ENCODE measurements at places on chromosomes 1 and 21.
A peak's percentile ranks its signal among the peaks of the same experiment; 100 is the strongest.

DNA sequence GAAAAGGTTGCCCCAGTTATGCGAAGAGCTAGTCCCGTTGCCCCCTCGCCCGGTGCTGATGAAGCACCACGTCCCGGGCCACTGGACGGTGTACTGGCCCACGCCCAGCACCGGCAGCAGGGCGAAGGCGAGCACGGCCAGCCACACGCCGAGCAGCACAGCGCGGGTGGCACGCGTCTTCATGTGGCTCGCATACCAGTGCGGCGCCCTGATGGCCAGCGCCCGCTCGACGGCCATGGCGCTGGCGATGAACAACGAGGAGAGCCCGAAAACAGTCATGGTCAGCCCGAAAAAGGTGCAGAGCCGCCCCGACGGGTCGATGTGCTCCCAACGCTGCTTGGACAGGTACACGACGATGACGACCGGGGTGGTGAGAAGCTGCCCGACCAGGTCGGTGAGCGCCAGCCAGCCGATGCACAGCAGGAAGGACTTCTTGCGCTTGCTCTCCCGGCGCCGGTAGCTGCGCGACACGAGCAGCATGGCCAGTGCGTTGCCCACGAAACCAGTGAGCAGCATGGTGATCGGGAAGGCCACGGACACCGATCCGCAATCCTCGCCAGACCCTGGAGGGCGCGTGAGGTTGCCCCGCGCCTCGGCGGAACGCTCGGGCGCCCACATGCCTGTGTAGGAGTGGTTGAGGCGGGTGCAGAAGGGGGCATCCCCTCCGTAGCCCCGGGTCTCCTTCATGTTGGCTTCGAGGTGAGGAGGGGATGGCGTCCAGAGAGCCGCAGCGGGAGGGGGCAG lies 553 bp downstream of the PTGER3 start:
- DNase-seq, result peak; percentile 27

GRCh38 chr1:170910273-170910672 lies 25.1 kb upstream of the MROH9 start:
- no peak for DNase-seq

- DNase-seq, result no peak
These were observed 12.0 kb upstream of the FMO2 start for GRCh38 chr1:171173069-171173468.

DNA sequence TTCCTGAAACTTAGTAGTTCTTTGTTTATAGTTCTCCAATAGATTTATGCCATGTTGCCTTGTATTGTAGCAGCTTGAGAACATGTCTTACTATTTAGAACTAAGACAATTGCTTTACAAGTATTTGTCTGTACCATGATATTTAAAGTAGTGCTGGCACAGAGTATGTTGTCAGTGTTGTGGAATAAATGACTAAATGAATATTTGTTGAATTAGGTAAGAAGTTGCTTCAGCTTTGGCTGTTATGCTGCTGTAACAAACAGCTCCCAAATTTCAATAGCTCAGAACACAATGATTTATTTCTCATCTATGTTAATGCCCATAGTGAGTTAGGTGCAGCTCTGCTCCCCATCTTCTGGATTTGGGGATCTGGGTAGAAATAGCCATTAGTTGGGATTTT lies 90.2 kb upstream of the VCAM1 start:
- DNase-seq, result no peak

- no peak for DNase-seq
These were observed 174.5 kb upstream of the PLXNA2 start for GRCh38 chr1:208418667-208419066.

- no peak for DNase-seq
These were observed 56.6 kb upstream of the CR2 start for GRCh38 chr1:207397525-207397926.

- no peak for DNase-seq
These were observed 821 bp downstream of the PHC2 start for GRCh38 chr1:33429856-33430691.

DNA sequence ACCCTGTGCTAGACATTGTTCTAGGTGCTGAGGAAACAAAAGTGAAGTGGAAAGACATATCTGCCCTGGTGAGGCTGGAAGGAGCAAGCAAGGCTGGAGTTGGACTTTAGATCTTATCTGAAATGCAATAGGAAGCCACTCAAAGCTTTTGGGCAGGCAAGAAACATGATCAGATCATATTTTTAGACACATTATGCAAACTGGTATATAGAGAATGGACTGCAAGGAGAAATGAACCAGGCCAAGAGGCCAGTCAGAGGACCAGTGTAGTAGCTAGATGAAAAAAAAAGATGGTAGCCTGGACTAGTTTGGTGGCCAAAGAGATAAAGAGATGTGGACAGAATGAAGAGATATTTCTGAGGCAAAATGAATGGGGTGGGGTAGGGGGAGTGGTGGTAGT lies 46.3 kb downstream of the CCN1 start:
- DNase-seq, result no peak

GRCh38 chr1:222096476-222096772 lies 354.5 kb upstream of the DUSP10 start:
- no peak for DNase-seq

DNA sequence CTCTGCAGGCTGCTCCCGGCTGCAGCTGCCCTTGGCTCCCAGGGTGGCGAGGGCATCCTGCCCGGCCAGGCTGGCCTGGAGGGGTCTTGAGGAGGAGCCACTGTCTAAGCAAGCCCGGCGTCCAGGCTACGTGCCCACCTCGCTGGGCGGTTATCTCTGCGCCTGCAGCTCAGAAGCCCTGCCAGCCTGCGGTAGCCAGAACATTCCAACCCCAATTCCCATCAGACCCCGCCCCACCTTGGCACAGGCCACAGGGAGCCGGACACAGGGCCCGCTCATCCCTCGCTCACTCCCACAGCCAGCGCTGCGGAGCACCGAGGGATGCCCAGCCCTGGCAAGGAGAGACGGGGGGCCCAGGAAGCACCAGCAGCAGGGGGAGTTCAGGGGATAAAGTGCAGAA lies 53.9 kb downstream of the MEGF6 start:
- DNase-seq, result no peak

DNA sequence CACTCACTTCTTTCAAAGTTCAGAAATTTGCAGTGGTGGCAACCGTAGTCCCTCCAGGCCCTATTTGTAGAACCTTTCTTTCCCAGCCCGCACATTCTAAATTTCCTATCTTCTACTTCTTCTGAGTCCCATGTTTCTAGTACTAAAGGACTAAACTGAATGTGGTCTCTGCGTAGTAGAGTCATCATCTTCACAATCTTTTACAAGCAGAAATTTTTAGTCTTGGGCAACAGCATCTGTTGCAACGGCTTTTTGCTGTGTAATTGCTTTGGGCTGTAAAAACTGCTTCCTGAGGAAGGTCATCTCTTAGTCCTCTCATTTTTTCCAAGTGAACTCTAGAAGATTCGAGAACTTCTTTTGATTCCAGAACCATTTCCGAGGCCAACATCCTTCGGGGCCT lies 23.9 kb downstream of the VAV3 start:
- DNase-seq, result no peak

DNA sequence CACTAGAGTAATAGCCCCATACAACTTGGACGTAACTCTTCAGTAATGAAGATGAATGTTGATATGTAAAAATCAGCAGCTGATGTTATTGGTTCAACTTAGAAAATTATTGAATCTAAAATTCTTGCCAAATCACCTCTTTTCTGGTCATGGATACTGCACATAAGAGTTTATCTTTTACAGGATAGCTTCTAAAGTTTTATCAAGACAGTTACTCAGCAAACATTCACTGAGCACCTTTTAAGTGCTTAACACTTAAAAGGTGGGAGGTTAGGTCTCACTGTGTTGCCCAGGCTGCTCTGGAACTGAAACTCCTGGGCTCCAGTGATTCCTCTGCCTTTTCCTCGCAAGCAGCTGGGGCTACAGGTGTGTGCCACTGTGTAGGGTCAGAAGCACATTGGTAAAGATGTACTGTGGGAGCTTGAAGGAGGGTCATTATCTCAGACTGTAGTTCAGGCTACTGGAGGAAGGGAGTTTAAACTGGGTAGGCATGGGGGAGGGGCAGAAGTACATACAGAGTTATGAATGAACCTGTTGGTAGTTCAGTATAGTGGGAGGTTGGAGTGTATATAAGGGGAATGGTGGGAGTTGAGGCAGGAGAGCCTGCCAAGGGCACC lies 2.0 kb downstream of the MPZL1 start:
- no peak for DNase-seq

DNA sequence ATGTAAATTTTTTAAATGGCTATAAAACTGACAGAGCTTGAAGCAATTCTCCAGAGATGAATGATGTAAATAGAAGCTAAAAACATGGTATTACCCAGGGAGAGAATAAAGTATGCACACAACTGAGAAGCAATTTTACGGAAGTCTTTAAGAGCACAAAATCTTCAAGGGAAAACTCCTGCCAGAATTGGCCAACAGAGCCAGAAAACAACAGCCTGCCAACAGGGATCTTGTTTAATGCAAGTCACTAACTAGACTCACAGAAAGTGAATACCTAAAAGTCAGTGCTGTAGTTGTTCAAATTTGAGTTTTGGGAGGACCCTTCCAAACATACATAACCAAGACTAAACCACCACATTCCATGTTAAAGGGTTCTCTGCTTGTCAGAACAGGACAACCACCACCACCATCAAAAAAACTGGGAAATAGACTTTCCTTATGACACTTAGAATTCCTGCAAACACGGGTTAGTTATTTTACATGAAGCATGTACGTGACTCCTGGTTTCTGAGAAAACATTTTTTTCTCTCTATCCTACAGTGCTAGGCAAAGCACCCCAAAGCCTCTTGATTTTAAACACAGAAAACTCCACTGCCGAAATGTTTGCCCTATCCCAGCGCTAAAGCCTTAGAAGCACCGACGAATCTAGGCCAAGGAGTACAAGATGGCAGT lies 1.6 kb downstream of the EPS15 start:
- no peak for DNase-seq

DNA sequence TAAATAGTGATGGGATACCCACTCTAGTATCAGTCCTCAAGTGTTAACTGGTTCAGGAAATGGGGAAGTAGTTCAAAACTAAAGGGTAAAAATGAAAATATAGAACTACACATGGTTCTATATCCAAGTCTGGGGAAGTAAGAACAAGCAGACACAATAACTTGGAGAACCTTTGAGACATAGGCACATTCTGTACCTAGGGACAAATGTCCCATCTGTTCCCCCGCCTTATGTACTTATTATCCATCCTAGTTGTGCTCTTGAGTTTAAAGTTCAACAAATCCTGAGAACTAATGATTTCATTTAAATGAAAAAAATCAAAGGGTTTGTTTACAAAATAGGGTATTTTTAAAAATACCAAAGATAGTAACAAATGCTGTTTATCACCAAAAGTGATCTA lies 32.5 kb downstream of the WNT2B start:
- no peak for DNase-seq

- DNase-seq, result no peak
These were observed 67.0 kb upstream of the DIRAS3 start for GRCh38 chr1:68117416-68117815.

DNA sequence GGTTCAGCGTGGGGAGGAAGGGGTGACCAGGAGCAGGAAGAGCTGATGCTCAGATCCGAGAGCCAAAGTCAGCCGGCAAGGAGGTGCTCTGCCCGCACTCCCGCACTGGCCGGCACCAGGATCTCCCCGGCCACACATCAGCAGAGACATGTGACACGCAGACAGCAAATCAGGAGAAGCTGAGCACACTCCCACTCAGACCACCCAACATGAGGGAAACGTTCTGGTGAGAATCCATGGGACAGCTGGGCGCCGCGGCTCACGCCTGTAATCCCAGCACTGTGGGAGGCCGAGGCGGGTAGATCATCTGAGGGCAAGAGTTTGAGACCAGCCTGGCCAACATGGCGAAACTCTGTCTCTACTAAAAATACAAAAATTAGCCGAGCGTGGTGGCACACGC lies 18.6 kb upstream of the PTTG1IP start:
- no peak for DNase-seq

GRCh38 chr1:158471920-158472319 lies at the start of gene OR10R2:
Gene OR10R2 (plus strand): TSS chr1:158472220. CDS start chr1:158472326, 106 bp downstream.
- DNase-seq, result no peak

DNA sequence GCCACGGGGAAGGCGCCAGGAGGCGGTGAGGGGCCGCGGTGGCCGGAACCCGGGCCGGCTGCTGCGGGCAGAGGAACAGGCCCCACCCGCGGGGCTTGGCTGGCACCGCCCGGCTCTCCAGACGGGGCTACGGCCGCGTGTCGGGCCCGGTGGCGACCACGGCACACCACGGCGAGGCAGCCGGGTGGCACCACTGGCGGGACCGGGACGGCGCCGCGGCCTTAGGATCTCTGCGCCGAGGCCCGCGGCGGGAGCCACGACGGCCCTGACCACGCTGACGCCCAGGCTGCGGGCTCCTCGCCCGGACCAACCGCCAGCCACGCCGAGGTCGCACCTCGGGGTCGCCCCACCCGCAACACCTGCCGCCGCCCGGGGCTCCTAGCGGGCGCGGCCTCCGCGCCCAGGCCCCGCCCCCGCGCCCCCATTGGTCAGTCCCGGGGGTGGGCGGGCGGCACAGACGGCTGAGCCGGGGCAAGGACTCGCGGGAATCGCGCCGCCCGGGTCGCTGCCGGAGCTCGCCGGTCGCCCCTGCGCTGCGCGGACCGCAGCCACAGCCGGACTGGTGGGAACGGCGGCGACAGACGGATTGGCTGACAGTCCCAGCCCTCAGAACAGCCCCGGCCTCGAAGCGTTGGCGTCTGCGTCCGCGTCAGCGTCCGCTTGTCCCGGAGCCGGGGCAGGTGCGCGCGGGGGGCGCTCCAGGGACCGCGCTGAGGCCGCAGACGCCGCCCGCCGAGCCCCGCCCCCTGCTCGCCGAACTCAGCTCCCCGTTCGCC lies at the start of gene BMP8A:
Gene BMP8A (plus strand): TSS at position 491 of the 776 bp plus-strand sequence. CDS start 356 bp downstream, outside the sequence.
- DNase-seq, result peak; percentile 99
